ENCODE measurements at places on chromosomes 13 and 19.
A peak's percentile ranks its signal among the peaks of the same experiment; 100 is the strongest.

GRCh38 chr19:4622695-4623421 is 16.5 kb upstream of the TNFAIP8L1 start:
- no peak for DNase-seq

DNA sequence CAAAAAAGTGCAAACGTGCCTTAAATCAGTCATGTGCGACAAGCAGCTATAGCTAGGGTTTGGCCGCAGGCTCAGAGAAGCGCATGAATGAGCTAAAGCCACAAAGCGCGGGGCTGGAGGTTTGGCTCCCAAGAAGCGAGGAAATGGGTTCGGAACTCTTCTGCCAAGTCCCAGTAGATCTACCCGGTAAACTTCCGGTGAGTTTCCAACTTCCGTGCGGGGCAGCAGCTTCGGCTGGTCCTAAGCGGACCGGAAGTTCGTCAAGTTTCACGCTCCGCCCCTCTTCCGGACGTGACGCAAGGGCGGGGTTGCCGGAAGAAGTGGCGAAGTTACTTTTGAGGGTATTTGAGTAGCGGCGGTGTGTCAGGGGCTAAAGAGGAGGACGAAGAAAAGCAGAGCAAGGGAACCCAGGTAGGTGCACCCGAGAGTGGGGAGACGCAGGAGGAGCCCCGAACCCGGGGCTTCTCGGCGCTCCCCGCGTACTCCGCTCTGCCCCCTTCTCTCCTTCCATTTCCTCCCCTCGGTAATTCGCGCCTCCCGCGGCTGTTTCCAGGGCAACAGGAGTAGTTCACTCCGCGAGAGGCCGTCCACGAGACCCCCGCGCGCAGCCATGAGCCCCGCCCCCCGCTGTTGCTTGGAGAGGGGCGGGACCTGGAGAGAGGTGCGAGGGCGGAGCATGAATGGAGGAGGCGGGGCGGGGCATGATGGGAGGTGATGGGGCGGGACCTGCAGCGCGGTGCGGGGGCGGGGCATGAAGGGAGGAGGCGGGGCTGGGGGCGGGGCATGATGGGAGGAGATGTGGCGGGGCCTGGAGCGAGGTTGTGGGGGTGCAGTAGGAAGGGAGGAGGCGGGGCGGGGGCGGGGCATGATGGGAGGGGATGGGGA is at the start of gene NR1H2:
NR1H2 (plus strand) TSS at position 292 of the 885 bp plus-strand sequence. CDS start 1,149 bp downstream, outside the sequence.
- peak; percentile 90 for DNase-seq

DNA sequence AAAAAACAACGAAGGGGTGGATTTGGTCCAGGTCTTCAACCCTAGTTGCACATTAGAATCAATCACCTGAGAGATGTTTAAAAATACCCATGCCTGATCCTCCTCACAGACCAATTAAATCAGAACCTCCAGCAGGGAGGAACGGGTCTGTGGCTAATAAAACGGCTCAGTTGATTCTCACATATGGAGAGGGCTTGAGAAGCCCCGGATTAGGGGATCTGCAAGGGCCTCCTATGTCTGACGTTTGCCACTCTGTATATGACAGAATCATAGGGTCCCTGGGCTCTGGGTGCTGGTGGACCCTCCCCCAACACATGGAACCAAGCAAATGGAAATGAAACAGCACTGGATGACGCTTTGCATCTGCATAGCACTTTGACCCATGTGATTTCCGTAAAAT is 36.7 kb upstream of the C13orf42 start:
- DNase-seq, result no peak

GRCh38 chr13:107554460-107554859 is 660.9 kb downstream of the LIG4 start:
- DNase-seq, result no peak

GRCh38 chr13:54750521-54750920 is 1721.9 kb downstream of the OLFM4 start:
- no peak for DNase-seq

DNA sequence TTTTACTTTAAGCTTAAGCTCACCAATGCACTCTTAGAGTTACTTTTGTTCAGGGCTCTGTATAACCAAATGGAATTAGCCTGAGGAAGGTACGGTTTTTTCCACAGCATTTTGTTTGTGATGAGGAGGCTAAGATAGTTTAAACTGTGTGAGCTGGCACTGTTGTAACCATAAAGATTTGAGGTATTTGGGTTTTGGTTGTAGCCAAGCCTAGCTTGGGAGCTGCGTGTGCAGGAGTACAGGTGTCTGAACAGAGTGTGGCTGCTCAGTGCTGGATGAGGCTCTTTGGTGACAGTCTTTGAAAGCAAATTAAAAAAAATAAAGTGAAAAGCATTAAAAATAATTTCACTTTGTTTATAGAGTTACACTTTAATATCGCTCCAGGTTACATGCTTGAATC is 56.0 kb downstream of the ARHGEF7 start:
- no peak for DNase-seq
